Kidney epithelial cell (primary cell): ENCODE measurements at places on chromosomes 5 and 9. TPM values are rescaled to one million over a fixed set of nuclear protein-coding genes. Genes with fewer than 3 reads are reported as not detected.

The NRG2 gene
- total RNA-seq = 0.07 TPM in 1 of 2 replicates, not detected in the other

The IL9 gene
- not detected in 2 replicates for total RNA-seq

The STK32A gene
- total RNA-seq = 2.9 and 3.7 TPM in 2 replicates

The CCL27 gene
- total RNA-seq = not detected in 2 replicates

The PCDHGA6 gene
- total RNA-seq = 1.7 and 3.1 TPM in 2 replicates

The PHYHD1 gene
- total RNA-seq = 17.8 and 21.2 TPM in 2 replicates

The TPPP gene
- 1.9 and 2.5 TPM in 2 replicates for total RNA-seq
